ENCODE measurements at places on chromosomes 6 and 20.
A peak's percentile ranks its signal among the peaks of the same experiment; 100 is the strongest.

DNA sequence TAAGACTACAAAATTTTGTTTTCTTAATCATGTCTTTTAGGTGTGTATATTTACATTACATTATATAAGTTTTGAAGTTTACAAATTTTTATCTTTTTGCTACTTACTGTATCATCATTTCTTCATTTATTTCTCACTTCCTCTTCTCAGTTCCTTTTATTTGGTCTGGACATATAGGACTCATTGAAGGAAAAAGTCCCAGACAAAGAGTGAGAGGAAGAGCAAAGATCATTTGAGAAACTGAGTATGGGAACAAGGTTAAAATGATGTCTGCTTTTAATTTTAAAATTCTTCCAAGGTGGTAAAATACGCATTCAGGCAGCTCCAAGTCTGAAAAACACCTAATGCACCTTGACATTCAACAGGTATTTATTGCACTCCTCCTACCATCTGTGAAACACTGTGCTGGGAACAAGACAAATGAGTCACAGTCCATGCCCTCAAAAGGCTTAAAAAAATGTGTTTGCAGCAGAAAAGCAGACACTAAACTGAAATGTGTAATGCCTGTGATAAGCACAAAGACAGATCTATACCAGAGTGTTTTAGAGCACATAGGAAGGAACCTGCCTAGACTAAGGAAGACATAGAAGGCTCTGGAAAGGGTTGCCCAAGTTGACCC is 63.2 kb downstream of the PKIB start:
- no peak for DNase-seq

DNA sequence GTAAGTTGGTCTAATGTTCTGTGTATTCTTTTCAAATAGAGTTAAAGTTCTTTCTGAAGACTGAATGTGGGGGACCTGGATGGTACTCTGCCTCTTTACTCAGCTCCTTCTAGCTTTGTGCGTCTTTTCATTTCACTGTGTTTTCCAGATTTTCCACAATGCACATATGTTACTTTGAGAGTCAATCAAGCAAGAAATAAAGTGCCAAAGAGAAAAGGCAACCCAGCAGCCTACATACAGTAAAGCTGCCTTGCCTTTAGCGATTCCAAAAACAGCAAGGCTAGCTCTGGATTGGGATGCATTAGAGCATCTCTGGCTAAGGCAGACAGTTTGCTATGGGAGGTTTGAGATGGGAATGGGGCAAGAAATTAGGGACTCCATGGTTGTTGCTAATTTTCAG is 5.3 kb downstream of the C6orf163 start:
- no peak for DNase-seq

DNA sequence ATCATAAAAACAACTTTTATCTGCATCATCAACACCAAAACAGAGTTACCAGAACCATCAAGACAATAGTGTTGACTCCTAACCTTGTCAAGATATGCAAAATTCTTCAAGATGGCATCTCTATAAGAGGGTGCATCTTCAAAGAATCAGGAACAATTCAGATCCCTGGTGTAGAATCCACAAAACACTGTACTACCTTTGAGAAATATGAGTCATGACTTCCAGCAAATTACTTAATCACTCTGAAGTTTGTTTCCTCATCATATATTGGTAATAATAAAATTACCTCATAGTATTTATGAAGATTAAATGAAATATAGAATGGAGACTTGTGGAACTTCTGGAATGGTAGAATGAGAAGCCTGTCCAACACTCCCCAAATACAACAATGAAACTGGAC is 221.3 kb upstream of the SUPT3H start:
- DNase-seq: no peak

GRCh38 chr6:68732423-68732822 is 97.3 kb downstream of the ADGRB3 start:
- no peak for DNase-seq

DNA sequence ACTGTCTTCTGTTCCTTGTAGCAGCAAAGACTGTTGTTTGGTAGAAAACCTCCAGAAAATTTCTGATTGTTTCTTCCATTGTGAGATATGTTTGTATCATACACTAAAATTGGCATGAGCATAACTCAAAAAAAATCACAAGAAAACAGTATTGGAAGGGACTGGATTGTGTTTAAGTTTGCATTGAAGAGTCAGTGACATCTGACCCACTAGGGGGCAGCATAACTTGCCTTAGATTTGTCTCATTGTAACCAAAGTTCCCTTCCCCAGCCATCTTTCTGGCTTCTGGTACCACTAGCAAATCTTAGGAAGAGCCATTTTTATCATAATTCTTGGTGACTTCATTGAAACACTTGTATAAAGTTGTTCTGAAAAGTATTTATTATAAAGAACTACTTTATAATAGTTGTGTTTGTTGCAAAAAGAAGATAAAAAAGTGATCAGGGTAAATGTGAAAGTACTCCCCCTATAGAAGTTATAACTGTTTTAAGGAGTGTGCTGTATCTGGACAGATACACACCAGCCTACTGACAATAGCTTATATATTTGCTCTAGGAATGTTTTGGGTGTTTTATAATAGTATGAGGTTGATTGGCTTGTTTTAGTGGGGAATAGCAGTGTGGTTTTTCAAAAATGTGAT is 7.7 kb downstream of the CSTF1 start:
- DNase-seq: peak; percentile 66

DNA sequence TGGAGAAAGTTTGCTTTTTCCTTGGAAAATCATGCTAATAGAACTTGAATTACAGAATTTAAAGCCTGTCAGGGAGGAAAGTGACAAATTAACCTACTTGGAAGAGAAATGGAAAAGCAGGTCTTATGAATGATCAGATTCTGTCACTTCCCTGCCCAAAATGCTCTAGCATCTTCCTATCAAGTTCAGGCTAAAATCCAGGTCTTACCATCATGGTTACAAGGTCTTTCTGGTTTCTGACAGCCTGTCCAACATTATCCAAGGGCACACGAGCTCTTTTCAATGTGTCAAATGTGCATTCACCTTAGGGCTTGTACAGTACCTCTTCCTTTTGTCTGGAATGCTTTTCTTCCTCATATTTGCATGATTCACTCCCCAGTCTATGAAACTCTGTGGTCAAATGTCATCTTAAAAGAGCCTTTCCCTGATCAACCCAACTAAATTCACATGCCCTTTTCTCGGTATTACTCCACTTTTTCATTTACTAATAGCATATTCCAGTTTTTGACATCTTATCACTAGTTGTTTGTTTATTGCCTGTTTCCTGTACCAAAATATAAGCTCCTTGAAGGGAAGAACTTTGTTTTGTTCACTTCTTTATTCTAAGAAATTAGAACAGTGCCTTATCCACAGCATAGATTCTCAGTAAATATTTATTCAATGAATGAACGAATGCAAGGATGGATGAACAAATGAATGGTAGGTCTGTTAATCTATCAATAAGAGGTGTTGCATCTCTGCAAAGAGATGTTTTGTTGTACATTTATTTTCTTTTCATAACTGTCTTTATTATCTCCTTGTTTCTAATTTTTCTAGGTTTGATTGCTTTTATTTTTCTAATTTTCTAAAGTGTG is 139.5 kb downstream of the BCAS1 start:
- peak; percentile 26 for DNase-seq

- no peak for DNase-seq
Observed at GRCh38 chr6:54860739-54861138, 14.2 kb downstream of the FAM83B start.

DNA sequence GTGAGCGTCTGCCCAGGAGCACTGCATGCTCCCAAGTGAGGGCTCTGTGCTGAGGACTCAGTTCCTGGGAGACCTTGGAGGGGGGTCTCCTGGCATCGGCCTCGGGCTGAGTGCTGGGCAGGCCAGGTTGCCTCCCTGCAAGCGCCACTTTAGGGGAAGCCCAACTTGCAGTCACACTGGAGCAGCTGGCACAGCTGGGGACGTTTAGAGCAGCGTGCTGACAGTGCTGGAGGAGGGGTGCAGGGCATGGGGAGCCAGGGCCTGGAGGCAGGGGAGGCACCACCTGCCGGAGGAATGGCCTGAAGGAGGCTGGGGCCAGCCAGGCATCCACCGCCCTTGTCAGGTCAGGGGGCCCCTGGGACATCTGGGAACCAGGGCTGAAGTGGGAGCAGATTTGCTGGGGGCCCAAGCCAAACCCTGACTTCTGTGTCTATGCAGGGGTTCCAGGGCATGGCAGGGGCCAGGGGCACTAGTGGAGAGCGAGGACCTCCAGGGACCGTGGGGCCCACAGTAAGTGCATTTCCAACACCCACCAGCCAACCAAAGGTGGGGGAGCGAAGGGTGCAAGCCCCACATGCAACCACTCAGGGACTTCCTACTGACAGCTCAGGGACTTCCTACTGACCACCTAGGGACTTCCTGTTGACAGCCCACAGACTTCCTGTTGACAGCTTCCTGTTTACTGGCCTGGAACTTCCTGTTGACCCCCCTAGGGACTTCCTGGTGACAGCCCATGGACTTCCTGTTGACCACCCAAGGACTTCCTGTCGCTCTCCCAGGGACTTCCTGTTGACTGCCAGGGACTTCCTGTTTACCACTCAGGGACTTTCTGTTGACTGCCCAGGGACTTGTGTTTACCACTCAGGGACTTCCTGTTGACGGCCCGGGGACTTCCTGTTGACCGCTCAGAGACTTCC is 33.6 kb downstream of the COL20A1 start:
- peak; percentile 48 for DNase-seq

DNA sequence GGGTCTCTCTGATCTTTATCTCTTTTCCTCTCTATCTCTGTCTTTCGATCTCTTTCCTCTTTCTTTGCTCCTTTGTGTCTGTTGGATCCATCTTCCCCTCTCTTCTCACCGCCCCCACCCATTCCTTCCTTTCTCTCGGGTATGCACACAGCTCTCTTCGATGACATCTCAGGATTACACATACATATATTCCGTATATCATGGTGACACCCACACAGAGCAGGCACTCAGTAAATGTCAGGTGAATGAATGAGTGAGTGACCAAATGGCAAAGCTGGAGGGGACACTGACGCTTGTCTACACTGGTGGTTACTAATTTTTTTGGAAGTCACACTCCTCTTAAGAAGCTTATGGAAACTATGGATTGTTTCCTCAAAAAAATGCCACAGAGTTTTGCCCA is 9.9 kb downstream of the VSTM2L start:
- DNase-seq: no peak
